ENCODE measurements at places on chromosomes 6 and 20.

GRCh38 chr6:143271024-143271423, 179.5 kb downstream of the ADAT2 start:
- DNase-seq: no peak

GRCh38 chr20:10672624-10673127, 1.1 kb downstream of the JAG1 start:
- peak; percentile 23 for DNase-seq

DNA sequence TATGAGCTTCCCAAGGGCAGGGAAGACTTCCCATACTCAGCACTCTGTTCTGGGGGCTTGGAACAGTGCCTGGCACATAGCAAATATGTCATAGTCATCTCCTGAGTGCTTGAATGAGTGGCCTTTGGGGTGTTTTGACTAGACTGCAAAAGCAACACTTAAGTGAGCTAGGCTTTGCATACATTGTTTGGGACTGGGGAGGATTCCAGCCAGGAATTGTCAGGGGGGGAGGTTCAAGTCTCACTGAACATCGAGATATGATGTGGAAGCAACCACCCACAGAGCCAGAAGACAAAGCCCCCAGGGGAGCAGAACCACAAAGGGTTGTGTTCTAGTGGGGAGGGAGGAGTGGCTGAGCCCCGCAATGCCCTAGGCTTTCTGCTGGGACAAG, 98.4 kb downstream of the SYCP2 start:
- DNase-seq: no peak

- no peak for DNase-seq
These were observed 27.8 kb upstream of the SRPK1 start for GRCh38 chr6:35948725-35949124.

DNA sequence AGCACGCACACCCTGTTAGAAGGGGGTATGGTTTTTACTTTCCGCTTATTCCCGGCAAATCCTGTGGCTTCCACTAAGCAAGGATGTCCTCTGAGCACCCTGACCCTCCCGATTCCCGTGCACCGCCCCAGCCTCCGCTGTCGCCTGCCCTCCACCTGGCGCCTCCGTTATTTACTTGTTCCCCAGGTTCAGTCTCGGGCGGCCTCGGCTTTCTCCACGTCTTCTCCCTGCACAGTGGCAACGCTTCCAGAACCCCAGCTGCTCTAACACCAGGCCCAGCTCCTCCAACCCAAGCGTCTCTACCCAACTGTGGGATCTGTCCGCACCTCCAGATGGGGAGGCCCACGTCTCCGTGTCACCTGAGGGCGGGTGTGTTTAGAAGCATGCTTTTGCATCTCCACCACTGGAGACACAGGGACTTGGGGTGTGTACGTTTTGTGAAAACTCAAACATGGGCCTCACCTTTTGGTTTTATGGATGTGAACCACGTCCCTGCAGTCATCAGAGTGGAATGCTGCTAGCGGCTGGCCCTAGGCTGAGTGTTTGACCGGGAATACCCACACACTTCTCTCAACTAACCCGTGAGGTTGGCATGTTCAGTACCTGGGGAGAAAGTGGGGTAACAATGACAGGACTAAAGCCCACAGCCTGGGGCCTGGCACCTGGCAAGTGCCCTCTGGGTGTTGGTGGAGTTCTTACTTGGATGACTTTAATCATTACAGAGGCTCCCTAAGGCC, 79.9 kb downstream of the THBS2 start:
- no peak for DNase-seq

GRCh38 chr6:169974663-169975062, 223.2 kb downstream of the ERMARD start:
- DNase-seq: no peak

GRCh38 chr6:63436356-63436755, 116.6 kb upstream of the LGSN start:
- no peak for DNase-seq

DNA sequence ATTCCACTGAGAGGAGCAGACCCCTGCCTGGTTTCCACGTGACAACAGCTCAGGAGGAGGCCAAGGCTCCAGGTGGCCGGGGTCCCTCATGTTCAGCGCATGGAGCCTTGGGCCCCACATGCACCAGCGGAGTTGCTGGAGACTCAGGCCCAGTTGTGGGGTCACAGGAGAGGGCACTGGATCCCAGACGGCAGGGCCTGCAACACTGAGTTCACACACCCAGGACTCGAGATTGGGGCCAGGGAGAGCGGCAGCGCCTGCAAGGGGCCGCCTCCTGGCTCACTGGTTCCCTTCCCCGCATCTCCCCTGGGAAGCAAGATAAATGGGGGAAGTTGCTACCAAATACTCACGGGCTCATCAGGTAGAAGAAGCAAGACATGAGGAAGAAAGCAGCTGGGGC, 348.1 kb downstream of the ZFAND3 start:
- no peak for DNase-seq

Measured in NCI-H2081 (cell line).